Mucosa of descending colon (tissue), 3 donors: ENCODE measurements at places on chromosomes 6 and 20.

DNA sequence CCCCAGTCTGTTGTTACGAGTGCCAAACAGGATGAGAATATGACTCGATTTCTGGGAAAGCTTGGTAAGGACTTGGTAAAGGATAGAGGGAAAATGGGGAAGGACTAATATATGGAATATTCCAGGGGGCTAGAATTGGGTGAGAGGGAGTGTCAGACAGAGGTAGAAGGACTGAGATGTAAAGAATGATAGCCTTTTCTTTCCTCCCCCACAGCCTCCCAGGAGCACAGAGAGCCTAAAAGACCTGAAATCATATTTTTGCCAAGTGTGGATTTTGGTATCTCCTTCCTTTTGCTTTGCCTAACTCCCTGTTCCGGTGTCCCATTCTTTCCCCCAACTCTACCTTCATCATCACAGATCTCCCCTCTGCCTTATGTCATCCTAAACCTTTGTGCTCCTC, 3.1 kb downstream of the MSH5 start:
- DNase-seq = no peak

DNA sequence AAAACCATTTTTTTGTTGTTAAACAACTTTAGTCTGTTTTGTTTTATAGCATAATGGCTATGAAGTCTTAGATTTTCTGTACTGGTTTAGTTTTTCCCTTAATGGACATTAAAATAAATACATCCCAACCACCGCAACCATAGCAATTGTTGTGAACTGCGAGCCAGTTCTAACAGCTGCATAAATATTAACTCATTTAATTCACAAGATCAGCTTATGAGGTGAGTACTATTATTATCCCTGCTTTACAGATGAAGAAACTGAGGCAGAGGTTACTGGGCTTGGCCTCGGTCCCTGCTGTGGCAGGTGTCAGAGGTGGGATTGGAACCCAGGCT, 23.1 kb downstream of the MOCS3 start:
- DNase-seq = no peak

DNA sequence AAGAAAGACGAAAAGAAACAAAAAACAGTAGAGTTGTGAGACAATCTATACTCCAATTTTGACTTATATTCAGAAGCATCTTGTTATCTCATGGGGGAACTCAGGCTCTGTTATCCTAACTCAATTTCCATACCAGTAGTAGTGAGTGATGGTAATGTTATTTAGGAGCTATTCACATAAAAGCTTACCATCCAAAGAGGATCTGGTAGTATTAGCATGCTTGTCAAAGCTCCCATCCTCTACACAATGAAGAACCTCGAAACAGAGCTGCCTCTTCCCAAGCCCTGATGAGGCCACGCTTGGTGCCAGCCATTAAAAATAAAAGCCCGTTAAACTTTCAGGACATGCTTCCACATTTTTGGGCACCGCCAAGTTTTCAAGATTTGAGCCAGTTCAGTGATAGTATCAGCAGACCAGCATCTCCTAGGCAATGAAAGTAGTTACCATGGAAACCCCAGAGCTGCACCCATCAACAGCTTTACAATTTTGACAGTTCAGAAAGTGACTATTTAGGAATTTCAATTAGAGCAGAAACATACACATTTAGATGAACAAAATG, 173.3 kb downstream of the CD83 start:
- DNase-seq = no peak

GRCh38 chr6:107666981-107667601, 157.0 kb downstream of the SCML4 start:
- DNase-seq = no peak

GRCh38 chr6:106225581-106225980, 100.0 kb downstream of the ATG5 start:
- DNase-seq = no peak

DNA sequence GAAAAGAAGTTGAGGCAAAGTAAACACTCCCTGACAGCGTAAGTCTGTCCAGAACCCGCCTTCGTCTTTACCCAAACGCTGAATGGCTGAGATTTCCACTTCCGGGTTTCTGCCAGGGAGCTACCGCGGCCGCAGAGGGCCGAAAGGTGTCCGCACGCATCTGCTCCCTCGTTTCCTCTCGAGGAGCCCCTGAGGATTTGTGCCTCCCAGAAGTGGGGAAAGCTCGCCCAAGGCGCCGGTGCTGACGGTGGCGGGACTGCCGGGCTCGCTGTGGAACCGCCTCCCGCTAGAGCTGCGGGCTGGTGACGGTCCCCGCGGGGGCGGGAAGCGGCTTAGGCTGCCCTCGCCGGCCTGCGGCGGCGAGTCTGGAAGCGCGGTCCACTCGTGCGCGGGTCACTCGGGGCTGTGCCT, 1760.2 kb upstream of the DEFB115 start:
- peak; percentile 48 for DNase-seq

DNA sequence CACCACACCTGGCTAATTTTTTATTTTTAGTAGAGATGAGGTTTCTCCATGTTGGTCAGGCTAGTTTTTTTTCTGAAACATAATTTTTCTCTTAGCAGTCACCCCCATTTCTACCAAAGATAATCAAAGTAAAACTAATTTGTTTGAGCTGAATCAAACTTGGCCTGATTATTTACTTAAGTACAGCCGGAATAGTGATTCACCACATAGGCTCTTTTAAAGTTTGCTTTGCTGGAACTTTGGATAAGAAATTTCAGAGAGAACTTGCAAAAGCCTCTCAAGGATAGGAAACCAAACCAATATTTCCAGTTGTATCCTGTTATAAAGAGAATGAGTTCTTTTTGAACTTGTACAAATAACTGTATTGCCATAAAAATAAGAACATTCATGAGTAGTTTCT, 105.0 kb upstream of the SYNCRIP start:
- no peak for DNase-seq

DNA sequence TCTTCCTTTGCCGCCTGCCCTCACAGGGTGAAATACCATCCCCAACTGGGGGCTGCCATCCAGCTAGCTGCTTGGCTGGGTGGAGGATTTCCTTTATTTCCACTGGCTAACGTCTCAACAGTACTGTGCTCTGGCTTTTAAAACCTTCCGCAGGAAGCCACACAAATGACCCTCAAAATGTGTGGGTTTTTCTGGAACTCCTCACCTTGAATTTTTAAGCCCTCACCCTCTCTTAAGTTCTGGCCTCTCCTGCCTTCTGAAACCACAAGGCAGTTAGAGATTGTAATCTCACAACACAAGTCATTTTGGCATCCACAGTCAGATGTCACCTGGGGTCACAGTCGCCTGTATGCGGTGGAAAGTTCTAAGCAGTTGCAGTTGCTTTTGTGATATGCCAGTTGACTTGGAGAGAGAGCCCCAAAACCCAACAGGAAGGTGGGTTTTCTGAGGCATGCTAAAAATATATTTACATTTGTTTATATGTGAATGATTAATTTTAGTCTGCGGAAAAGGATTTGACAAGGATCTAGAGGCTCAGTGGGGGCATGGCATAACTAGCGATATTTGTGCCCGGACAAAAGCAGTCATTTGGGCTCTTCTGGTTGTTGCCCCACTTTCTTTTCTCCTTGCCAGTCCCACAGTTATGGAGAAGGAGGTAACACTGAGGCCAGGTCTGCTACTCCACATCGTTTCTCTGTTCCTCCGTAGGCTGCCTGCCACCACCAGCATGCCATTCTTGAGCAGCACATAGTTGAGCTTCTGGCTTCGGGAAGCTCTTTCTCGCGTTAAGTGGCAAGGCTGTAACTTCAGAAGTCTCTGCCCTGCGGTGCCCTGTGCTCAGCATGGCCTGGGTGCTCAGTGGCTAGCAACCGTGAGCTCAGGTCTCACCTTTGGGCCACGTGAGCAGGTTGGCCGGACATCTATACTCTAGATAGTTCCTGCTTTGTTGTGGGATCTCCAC, 335.3 kb downstream of the CD83 start:
- no peak for DNase-seq

- DNase-seq = no peak
These were observed 65.3 kb upstream of the VGLL2 start for GRCh38 chr6:117200067-117200466.

GRCh38 chr20:34570859-34571306, 12.4 kb downstream of the MAP1LC3A start:
- no peak for DNase-seq

- peak; percentile 53 for DNase-seq
These were observed 8.8 kb upstream of the VSX1 start for GRCh38 chr20:25090492-25091429.

- DNase-seq = no peak
These were observed 188.9 kb upstream of the PRND start for GRCh38 chr20:4532772-4533171.

GRCh38 chr6:149337320-149337719, 19.8 kb downstream of the TAB2 start:
- DNase-seq = no peak

GRCh38 chr20:60791823-60792222, 460.2 kb upstream of the CDH4 start:
- DNase-seq = no peak

- no peak for DNase-seq
These were observed 7.0 kb downstream of the MUC21 start for GRCh38 chr6:30990422-30991086.

GRCh38 chr6:3235486-3235885, 8.0 kb upstream of the TUBB2B start:
- DNase-seq = no peak

GRCh38 chr6:119138906-119139541, 60.6 kb upstream of the FAM184A start:
- no peak for DNase-seq

DNA sequence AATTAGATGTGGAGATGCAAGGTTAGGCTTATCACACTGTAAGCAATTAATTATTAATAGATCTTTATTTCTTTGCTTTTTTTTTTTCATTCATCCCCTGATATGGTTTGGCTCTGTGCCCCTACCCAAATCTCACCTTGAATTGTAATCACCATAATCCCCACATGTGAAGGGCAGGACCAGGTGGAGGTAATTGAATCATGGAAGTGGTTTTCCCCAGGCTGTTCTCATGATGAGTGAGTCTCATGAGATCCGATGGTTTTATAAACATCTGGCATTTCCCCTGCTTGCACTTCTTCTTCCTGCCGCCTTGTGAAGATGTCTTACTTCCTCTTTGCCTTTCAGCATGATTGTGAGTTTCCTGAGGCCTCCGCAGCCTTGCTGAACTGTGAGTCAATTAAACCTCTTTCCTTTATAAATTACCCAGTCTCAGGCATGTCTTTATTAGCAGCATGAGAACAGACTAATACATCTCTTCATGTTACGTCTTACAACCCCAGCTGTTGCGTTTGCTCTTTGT, 333.8 kb downstream of the CDH26 start:
- no peak for DNase-seq

- DNase-seq = no peak
These were observed 42.6 kb upstream of the IFNGR1 start for GRCh38 chr6:137261761-137262160.
